ENCODE measurements at places on chromosomes 1 and 21.

GRCh38 chr1:23168079-23168444 is 594 bp downstream of the LUZP1 start:
- no peak for DNase-seq

- no peak for DNase-seq
These were observed 9.2 kb downstream of the PHGDH start for GRCh38 chr1:119720866-119721440.

DNA sequence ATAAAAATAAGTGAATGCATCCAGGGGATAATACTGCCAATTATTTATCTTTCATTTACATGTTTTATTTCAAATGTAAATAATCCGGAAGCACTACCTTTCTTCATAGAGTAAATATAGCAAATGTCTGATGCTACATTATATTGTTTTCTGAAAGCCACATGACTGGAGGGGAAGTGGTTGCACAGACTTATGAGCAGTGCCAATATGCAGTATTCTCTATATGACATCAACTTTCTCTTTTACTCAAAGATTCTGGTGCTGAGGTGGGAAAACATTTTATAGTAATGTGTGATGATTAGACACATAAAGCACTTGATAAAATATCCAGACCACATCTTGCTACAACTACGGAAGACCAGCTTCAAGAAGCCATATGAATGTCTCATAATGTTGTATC is 314.7 kb downstream of the NEGR1 start:
- DNase-seq, result no peak

DNA sequence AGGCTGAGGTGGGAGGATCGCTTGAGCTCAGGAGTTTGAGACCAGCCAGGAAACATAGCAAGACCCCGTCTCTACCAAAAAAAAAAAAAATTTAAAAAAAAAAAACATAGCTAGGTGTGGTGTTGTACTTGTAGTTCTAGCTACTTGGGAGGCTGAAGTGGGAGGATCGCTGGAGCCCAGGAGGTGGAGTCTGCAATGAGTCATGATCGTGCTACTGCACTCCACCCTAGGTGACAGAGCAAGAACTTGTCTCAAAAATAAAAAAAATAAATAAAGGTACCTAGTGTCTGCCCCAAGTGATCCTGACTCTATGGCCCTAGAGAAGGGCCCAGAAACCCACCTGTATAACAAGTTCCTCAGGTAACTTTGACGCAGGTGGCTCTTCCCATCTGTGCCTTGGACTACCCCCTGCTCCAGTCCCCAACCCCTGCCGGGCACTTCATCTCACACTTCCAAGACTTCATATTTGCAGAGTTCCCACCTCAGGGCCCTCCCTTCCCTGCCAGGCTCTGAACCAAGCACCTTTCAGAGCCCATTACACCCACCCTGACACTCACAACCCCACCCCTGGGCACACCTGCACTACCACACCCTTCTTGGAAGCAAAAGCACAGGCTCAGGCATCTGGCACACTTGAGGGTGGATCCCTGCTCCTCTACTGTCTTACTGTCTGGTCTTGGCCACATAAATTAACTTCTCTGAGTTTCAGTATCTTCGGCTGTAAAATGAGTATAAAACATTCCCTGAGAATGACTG is 80.2 kb upstream of the KLHDC7A start:
- DNase-seq, result no peak

GRCh38 chr1:78779831-78780230 is 130.2 kb downstream of the IFI44 start:
- DNase-seq, result no peak

GRCh38 chr1:54136269-54136896 is 16.4 kb downstream of the CDCP2 start:
- DNase-seq, result no peak

DNA sequence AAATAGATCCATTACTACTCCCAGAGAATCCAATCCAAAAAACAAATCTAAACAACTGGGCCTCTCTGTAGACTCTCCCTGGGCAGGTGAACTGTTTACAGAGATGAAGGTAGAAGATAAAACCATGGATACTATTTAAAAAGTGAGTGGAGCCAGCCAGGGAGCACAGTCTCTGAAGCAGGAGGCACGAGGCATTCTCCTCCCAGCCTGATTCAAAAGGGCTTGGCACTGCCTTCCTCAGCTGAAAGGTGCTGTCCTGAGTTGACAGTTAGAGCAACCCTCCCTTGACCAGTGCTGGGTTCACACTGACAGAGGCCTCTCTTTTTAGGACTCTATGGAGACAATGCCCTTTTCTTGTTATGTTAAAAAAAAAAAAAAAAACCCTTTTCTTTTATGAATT is 36.8 kb downstream of the HENMT1 start:
- DNase-seq, result no peak

DNA sequence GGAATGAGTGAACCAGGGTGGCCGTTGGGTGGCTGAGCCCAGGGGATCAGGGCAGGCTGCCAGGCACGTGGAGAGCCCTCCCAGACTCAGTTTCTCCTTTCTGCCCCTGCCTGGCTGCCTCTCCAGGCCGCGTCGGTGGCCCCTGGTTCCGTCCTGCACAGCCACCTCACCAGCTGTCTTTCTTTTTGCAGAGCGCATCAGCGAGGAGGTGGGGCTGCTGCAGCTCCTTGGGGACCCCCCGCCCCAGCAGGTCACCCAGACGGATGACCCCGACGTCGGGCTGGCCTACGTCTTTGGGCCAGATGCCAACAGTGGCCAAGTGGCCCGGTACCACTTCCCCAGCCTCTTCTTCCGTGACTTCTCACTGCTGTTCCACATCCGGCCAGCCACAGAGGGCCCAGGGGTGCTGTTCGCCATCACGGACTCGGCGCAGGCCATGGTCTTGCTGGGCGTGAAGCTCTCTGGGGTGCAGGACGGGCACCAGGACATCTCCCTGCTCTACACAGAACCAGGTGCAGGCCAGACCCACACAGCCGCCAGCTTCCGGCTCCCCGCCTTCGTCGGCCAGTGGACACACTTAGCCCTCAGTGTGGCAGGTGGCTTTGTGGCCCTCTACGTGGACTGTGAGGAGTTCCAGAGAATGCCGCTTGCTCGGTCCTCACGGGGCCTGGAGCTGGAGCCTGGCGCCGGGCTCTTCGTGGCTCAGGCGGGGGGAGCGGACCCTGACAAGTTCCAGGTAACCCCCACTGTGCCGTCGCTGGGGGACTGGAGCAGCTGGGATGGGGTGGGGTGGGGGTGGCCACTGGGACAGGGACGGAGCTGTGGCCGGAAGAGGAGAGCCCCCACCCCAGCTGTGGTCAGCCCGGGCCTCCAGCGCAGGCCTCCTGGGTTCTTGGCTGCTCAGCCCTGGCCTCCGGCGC is 63.3 kb downstream of the COL18A1 start:
- no peak for DNase-seq

- DNase-seq, result no peak
These were observed 13.6 kb downstream of the LHX4 start for GRCh38 chr1:180243517-180244221.

- no peak for DNase-seq
These were observed 71.6 kb downstream of the COL24A1 start for GRCh38 chr1:86084998-86085397.

DNA sequence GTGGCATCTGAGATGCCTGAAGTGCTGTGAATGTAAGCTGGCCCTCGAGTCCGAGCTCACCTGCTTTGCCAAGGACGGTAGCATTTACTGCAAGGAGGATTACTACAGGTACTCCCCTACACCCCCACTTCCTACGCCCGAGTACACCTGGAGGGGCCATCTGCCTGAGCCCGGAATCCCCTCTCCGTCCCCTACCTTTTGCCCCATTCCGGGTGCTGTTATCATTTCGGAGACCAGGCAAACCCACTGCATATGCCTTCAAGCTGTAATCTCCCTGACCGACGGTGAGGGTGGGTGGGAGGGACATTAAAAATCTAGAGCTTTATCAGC is 2.9 kb downstream of the LHX9 start:
- DNase-seq, result no peak

- DNase-seq, result no peak
These were observed 1.1 kb upstream of the PCAT6 start for GRCh38 chr1:202809597-202810159.

GRCh38 chr1:205240569-205240968 is 12.8 kb downstream of the TMCC2 start:
- DNase-seq, result no peak

- no peak for DNase-seq
These were observed 482 bp downstream of the GRIK1 start for GRCh38 chr21:29939104-29939923.

DNA sequence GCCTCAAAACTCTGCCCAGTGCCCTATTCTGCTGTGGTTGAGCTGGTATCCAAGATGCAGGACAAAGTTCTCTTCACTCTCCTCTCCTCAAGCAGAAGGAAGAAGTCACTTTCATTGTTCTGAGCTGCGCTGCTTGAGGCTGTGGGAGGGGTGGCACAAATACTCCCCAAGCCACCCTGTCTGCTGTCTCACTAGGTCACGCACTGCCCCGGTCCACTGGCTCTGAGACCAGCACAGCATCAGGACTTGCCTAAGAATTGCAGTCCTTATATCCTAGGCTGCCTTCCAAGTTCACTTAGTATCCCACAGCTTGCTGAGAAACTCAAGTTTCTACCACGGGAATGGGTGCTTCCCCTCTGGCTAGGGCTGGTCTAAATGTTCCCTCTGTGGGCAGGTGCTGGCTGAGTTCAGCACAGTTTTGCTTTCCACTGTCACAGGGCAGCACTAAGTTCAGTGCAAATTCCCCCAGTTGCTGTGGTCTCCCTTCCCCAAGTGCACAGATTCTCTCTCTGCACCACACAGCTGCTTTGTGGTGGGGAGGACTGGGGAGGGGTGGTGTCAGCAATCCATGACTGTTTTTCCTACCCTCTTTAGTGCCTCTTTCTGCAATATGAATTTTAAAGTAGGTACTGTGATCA is 32.4 kb downstream of the SLC9C2 start:
- DNase-seq, result no peak

DNA sequence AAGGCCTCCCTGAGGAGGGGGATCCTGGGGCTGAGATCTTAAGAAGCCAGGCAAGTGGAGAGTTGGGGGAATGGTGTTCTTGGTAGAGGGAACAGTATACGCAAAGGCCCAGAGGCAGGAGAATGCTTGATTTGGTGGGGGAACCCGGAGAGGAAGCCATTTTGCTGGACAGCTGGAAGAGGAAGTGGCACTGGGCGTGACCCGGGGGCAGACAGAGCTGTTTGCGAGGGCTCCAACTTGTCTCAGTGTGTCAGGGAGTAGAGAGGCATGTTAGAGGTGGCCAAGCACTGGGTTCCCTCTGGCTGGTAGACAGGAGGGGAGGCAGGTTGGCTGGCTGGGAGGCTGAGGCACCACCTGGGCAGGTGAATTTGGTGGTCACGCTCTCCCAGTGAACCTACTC is 96.3 kb upstream of the ACTL8 start:
- no peak for DNase-seq

DNA sequence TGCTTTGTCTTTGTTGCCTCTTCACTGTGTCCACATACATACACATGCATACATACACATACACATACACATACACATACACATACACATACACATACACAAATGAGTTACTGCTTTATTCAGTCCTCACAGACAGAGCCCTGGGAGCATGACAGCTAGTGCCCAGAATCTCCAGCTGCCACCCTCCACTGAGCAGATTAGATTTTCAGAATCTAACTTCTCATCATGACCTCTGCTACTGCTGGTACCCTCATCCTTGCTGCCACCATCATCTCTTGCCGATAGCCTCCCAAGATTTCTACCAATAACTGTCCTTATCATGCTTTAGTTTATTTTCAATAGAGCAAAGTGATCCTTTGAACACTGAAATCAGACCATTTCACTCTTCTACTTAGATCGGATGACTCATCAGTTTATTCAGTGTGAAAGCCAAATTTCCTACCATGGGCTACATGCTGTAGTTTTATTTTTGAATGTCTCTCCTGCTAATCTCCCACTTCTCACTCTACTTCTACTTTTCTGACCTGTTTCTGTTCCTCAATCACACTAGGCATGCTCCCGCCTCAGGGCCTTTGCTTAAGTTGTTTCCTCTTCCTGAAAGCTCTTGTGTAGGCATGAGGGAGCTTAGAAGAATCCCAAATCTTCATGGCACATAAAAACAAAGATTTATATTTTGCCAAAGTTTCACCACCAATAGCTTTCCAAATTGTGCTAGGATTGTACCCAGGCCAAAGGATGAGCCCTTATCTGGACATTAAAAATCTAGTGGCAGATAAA is 43.0 kb downstream of the ATP6V1G3 start:
- DNase-seq, result peak; percentile 7

GRCh38 chr1:157124855-157125254 is 13.3 kb downstream of the ETV3 start:
- no peak for DNase-seq

DNA sequence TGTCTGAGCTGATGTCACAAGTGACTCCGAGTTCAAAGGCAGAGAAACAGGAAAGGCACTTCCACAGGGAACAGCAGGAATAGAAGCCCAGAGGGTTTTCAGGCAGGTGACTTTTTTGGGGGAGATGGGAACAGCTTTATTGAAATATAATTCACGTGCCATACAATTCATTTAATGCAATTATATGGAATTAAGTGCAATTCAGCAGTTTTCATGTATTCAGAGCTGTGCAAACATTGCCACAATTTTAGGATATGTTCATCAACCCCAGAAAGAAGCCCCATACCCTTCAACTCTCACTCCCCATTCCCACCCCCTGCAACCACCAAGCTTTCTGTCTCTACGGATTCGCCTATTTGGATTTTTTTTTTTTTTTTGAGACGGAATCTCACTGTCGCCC is 17.0 kb downstream of the KCNAB2 start:
- DNase-seq, result no peak

DNA sequence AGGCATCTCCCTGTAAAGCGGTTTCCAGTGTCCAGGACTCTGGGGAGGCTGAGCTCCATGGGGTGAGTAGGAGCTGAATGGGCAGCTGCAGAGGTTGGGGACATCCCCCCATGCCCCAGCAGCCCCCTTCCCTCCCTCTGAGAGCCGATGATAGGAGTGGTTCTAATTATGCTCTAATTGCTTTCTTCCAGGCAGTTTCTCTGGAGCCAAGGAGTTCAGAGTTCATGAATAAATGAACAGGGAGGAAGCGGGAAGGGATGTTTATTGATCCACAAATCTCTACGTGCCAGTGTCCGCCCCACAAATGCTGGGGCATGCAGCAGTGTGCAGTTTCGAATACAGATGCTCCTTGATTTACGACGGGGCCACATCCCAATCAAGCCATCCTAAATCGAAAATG is 15.6 kb downstream of the NKAIN1 start:
- no peak for DNase-seq

DNA sequence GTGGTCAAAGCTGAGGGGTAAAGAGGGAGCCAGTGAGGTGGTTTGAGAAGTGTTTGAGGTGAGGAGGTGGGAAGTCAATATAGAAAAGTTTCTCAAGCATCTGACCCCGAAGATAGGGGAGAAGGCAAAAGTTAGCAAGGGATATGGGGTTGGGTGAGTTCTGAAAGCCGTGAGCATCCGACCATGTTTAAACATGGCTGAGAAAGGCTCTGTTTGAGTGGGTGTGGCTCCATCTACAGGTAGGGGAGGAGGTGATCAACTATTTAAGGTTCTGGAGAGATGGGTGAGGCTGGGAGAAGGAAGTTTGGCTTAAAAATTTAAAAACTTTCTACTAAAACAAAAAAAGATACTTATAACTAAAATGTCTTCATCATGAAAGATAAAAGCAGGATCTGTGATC is 273.8 kb downstream of the KCNJ6 start:
- peak; percentile 29 for DNase-seq

GRCh38 chr1:170377440-170377839 is 154.5 kb upstream of the GORAB start:
- DNase-seq, result no peak

All from CD4-positive, alpha-beta T cell treated with Interleukin-15 for 4 hours (primary cell).